Mesangial cell (primary cell): ENCODE measurements at places on chromosomes 2 and 18. TPM values are rescaled to one million over a fixed set of nuclear protein-coding genes. Genes with fewer than 3 reads are reported as not detected.

EPC2 gene
- 6.0 and 11.9 TPM in 2 replicates for total RNA-seq

EFR3B gene
- 1.1 and 1.3 TPM in 2 replicates for total RNA-seq

ATP6V1C2 gene
- not detected in 2 replicates for total RNA-seq

PLB1 gene
- total RNA-seq = 0.81 and 2.9 TPM in 2 replicates

LAMA3 gene
- total RNA-seq = 8.8 and 45.0 TPM in 2 replicates

HOXD13 gene
- total RNA-seq = not detected in 2 replicates

ATP6V1B1 gene
- total RNA-seq = 0.51 TPM in 1 of 2 replicates, not detected in the other

KATNAL2 gene
- total RNA-seq = 0.98 and 3.0 TPM in 2 replicates

LIMS3 gene
- total RNA-seq = 0.81 and 4.3 TPM in 2 replicates

STON1 gene
- 2.1 and 4.6 TPM in 2 replicates for total RNA-seq

FBXO41 gene
- total RNA-seq = 2.4 and 3.8 TPM in 2 replicates

LOXL3 gene
- total RNA-seq = 9.0 and 14.8 TPM in 2 replicates

SCN9A gene
- 1.8 and 11.0 TPM in 2 replicates for total RNA-seq

CDK5R2 gene
- total RNA-seq = not detected in 2 replicates

LRATD1 gene
- total RNA-seq = 0.49 and 2.8 TPM in 2 replicates

SNTG2 gene
- total RNA-seq = 4.2 TPM in 1 of 2 replicates, not detected in the other

ADAM17 gene
- total RNA-seq = 18.6 and 24.5 TPM in 2 replicates

MPV17 gene
- 79.0 and 79.9 TPM in 2 replicates for total RNA-seq

CAPN13 gene
- 0.51 TPM in 1 of 2 replicates, not detected in the other for total RNA-seq

MYO3B gene
- not detected in 2 replicates for total RNA-seq
